ENCODE measurements at places on chromosomes 12 and 14.

DNA sequence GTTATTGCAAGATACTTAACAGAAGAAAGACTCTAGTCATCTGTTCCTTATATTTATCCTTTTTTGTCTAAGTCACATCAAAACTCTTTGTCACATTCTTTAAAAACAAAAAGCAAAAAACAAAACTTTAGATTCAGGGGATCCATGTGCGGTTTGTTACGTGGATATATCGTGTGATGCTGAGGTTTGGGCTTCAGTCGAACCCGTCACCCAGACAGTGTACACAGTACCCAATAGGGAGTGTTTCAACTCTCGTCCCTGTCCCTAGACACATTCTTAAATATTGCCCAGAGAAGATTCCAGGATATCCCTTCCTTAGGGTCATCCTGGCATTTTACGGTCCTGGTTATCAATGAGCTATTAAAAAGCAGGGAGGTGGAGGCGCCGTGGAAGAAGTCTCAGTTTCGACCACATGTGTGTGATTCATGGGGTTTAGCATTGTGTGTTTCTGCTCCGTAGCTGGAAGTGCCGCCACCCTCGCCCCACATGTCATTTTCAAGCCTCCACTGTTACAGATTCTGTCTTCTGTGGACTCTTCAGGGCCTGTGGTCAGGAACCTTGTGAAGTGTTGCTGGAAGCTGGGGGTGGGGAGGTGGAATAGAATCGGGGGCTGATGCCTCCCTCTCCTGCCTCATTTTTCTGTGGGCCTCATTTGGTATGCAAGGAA lies 19.9 kb downstream of the CCND2 start:
- no peak for DNase-seq

- DNase-seq: no peak
Measured at GRCh38 chr14:93234798-93235197, 27.7 kb downstream of the UBR7 start.

GRCh38 chr12:46892887-46893286 lies 67.1 kb upstream of the SLC38A4 start:
- no peak for DNase-seq

DNA sequence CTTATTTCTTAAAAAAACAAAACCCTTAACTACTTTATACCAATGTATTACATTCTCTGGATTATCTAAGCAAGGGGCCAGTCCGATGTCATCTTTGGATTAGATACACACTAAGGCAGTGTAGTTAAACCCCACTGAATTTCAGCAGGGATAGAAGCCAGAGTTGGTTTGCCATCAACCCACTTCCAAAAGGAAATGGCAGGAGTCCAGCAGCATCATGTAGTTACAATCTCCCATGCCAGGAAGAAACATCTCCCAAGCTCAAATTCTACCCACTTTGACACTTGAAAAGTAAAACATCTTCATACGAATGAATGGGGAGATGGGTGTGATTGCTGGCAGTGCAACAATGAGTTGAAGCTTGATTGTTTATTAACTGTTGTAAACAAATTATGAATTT lies 203.5 kb upstream of the PLXNC1 start:
- DNase-seq: no peak

- DNase-seq: no peak
Measured at GRCh38 chr12:7859552-7859951, 13.2 kb downstream of the SLC2A14 start.

GRCh38 chr12:96501133-96501761 lies 11.9 kb downstream of the CFAP54 start:
- DNase-seq: peak; percentile 48

DNA sequence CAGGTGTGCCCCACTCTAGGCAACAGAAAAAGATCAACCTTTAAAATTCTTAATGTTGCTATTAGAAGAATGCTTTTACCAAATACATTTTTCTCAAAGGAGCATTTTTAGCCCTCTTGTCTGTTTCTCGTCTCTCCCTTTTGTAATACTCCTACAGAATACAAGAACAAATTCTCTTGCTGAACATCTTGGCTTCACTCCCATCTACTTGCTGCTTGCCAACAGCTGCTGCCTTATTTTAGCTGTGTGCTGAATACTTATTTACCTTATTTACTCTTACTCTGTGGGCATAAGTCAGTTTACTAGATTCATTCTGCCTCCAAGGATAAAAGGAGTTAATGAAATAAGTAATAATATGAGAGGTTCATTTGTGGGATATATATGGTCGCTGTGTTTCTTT lies 70.8 kb downstream of the POLR3B start:
- peak; percentile 57 for DNase-seq

DNA sequence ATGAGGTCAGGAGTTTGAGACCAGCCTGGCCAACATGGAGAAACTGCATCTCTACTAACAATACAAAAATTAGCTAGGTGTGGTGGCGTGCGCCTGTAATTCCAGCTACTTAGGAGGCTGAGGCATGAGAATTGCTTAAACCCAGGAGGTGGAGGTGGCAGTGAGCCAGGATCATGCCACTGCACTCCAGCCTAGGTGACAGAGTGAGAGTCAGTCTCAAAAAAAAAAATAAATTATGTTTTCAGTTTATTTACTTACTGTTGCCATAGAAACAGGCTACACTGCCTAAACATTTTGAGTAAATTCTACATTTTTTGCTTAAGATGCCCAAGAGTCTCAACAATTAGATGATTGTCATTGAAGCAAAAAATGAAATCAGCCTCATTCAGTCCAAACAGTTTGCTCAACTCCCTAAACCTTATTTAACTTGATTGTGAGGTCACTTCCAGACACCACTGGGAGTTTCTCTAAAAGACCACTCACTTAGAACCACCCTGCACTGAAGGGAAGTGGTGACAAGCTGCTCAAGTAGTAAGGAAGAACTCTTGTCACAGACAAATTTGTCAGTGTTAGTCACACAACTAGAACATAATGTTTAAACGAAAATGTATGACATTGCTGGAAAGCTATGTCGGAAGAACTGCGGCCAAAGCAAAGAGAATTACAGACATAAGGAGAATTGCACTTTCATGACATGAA lies 9.8 kb upstream of the GNPNAT1 start:
- no peak for DNase-seq

DNA sequence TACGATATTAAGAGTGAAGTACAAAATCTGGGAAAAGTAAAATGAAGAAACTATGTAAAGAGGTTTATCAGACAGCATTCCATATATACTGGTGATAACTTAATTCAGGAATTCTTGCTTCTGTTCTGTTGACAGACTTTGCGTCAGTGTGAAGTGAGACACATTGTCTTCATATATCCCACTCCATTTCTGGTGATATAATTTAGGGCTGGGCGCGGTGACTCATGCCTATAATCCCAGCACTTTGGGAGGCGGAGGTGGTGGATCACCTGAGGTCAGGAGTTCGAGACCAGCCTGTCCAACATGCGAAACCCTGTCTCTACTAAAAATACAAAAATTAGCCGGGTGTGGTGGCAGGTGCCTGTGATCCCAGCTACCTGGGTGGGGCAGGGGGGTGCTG lies 20.3 kb upstream of the RAD52 start:
- no peak for DNase-seq

DNA sequence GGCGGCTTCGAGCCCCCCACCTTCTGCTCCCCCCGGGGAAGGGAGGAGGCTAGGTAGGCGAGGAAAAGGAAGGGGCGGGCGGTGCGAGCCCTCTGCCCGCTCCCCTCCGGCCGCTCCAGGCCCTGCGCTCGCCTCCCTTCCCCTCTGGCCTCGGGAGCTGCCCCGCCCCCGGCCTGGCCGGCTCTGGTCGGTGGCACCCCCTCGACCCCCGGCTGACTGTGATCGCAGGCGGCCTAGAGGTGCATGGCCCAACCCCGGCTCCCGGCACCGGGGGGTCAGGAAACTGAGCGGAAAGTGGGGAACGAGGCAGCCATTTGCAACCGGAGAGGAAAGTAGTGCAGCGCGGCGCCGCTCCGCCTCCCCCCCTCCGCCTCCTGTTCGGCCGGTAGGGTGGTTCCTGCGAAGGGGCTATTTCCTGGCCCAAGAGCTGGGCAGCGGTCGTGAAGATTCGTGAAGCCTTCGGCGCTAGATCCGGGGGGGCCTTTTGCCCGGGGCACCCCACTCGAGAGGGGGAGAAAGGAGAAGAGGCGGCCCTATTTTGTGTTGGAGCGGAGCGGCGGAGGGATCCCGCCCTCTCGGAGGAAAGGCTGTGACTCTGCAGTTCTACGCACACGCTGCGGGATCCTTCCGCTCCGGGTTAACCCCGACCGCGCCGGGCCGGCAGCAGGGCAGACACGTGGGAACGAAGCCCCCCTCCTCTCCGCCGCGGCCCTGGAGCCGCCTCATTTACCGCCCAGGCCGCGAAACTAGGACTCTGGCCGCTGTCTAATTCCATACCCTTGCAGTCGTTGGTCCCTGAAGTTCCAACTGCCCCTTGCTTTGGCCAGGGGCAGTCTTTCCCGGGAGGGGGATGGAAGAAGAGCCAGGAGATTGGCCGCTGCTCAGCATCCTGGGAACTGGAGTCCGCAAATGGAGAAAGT lies at the start of gene KMT2D:
Gene KMT2D (minus strand): TSS at position 558 of the 920 bp plus-strand sequence. CDS start 5,470 bp downstream, outside the sequence.
- peak; percentile 93 for DNase-seq

GRCh38 chr14:36521598-36522345 lies 1.7 kb upstream of the NKX2-1 start:
- no peak for DNase-seq

GRCh38 chr12:116123451-116124258 lies 153.8 kb downstream of the MED13L start:
- DNase-seq: peak; percentile 48

DNA sequence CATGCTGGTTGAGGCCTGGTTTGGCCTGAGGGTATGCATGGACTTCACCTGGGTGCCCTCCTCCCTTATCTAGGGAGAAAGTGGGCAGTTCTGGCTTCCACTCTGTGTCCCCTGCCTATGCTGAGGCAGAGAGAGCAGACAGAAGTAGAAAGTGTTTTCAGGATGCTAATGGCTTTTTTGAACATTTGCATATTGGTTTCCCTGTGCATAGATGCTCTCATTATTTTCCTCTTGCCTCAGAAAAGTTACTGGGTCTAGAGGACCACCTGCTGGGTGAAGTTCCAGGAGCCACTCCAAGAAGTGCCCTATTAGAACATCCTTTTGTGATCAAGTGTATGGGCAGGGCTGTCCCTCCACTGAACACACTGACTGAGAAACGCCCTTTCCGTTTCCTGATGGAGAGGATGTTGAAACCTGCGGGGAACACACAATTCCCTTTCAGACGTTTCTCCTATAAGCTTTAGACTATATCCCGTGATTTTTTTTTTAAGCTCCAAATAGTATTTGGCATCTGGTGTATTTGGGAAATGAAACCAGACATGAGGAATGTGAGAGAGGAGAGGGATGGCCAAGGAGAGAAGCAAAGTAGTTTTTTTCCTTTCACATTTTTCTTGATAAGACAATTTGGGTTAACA lies 66.6 kb downstream of the DAAM1 start:
- DNase-seq: no peak

- no peak for DNase-seq
Measured at GRCh38 chr12:126554625-126555024, 1489.4 kb downstream of the AACS start.

DNA sequence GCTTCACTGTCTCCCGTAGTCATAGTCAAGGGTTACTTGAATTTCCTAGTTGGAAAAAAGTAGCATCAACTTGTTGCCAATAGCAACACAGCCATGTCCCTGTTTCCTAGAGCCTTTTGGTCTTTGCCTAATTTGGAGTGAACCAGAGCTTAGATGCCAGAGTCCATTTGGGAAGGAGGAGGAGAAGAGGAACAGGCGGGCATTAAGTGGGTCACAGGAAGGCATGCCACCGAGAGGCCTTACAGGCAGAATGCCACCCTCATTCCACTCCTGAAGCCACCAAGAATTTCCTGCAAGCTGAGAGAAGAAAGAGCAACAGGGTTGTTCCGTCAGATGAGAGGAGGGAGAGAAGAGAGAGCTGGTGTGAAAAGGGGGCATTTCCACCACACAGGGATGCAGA lies 339.5 kb downstream of the DPF3 start:
- DNase-seq: no peak

DNA sequence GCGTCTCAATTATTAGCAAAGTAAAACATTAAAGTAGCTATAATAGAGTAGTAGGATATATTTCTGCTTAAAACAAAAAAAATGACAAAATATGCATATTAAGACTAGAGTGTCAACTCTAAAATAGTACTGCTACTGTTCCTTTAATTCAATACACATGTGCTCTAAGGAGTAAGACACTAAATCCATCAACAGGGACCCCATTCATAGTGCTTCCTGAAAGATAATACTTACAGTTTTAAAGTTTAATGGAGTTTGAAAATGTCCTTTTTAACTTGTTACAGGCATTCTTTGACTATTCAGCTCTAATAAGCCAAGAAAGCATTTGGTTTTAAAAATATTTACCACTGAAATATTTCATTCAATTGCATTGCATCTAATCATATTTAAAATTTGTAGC lies 145.2 kb downstream of the ADAMTS20 start:
- DNase-seq: no peak

- DNase-seq: no peak
Measured at GRCh38 chr14:67141146-67141900, 47.9 kb upstream of the GARIN2 start.

DNA sequence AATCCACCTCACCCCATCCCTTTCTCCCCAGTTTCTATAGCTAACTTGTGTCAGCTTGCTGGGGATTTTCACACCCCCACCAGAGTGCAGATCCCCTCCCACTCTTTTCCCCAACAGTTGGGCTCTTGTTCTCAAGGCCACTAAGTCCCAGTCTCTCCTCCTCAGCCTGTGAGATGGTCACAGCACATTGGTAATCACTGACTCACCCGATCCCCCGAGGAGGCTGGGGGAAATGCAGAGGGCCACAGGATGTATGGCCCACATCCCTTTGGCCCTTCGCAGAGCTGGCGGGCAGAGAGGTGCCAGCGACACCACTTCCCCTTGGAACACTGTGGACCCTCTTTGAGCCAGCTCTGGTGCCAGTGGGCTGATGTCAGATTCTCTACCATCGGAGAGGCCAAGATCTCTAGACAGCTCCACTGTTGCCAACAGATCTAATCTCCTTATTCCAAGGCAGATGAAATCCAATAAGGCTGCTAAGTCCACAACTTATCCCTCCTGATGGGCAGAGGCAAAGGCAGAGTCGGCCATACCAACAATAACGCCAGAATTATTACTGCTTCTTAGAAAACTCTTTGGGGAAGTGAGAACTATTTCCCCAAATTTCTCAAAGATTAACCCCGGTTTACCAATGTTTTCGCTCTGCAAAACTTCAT lies 1.6 kb downstream of the FMNL3 start:
- no peak for DNase-seq

DNA sequence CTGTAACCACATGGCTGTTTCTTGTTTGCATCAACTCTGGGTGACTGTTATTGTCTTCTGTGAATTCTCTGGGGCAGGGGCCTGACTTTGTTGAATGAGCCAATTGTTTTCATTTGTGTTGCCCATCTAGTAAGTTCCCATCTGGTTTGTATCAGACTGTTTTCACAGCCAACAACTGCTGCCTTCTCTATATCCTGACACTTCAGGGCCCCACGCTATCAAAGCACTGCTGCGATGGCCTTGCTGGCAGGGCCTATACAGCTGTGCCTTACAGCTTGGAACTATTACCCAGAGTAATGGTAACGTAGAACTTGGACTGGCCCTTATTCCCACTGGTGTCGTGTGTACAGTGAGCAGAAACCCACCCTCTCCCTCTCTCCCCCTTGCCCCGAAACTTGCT lies 104.3 kb upstream of the DACT1 start:
- DNase-seq: no peak
